ENCODE measurements at places on chromosomes 13 and 19.

DNA sequence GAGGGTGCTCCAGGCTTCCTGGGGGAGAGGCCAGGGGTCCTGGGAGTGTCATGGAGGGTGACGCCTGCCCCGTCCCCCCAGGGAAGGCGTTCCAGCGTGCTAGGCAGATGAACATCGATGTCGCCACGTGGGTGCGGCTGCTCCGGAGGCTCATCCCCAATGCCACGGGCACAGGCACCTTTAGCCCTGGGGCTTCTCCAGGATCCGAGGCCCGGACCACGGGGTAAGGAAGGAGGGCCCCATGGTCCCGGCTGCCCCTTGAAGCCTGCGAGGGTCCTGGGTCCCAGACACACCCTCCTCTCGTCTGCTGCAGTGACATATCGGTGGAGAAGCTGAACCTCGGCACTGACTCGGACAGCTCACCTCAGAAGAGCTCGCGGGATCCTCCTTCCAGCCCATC lies 11.4 kb downstream of the PTGER1 start:
- DNase-seq, result no peak

- DNase-seq, result no peak
Measured at GRCh38 chr19:19077103-19077502, 13.3 kb downstream of the SLC25A42 start.

GRCh38 chr13:101967781-101968180 lies 434.1 kb downstream of the FGF14 start:
- no peak for DNase-seq

- no peak for DNase-seq
Measured at GRCh38 chr13:44668688-44669087, 92.6 kb upstream of the TSC22D1 start.

GRCh38 chr13:31880851-31881494 lies 141.6 kb downstream of the RXFP2 start:
- DNase-seq, result no peak

GRCh38 chr13:22017226-22017625 lies 346.4 kb downstream of the FGF9 start:
- no peak for DNase-seq

- DNase-seq, result no peak
Measured at GRCh38 chr13:98927951-98928927, 49.6 kb downstream of the DOCK9 start.

GRCh38 chr19:1933244-1933643 lies 7.7 kb upstream of the CSNK1G2 start:
- DNase-seq, result no peak

DNA sequence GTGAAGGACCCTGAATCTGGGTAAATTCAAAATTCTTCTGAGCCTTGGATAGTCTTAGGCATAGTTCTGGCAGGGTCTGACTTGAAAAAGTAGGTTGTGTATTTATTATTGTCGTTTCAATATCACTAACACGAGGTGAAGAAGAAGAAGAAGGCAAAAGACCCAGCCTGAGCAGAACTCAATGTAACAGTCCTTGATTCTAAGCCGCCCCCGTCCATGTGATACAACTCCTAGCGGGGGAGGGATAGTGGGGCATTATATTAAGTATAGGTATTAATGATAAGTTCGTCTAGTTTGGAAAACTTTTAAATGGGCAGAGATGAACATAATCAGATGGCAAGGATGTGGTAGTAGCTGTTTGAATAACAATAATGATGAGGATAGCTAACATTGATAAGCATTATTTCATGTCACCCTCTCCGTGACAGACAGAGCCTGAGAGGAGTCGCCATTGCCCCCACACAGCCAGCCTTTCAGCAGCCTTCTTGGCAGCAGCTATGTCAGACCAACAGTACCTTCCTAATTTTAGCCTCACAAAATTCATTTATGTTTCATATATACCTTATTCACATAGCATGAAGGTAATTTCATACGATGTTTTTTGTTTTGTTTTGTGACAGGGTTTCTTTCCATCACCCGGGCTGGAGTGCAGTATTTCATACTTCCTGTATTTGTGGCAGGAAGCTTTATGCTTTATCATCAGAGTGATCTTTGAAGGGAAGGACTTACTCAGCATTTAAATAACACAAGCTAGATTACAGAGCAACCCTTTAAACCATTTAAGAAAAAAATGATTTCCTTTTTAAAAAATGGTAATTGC lies 64.4 kb upstream of the NPAS1 start:
- DNase-seq, result no peak

DNA sequence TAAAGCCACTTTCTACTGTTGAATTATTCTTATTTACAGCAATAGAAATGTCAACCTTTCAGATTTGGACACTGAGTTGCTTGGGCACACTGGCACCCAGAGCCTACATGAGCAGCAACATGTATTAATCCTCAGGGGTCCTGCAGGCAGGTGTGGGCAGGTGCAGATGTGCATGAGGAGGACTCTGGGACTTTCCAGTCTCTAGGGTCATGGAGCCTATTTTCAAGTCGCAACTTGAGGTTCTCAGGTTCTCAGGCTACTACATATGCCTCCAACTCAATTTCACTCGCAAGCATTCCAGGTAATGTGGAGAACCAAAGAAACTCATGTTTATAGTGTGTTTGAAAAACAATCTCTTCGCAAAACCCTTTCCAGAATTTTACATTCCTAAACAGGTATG lies 73.2 kb downstream of the STARD13 start:
- DNase-seq, result no peak

- DNase-seq, result no peak
Measured at GRCh38 chr13:113135281-113135760, 12.7 kb downstream of the F10 start.

- no peak for DNase-seq
Measured at GRCh38 chr13:73035660-73036059, 23.1 kb upstream of the KLF5 start.

DNA sequence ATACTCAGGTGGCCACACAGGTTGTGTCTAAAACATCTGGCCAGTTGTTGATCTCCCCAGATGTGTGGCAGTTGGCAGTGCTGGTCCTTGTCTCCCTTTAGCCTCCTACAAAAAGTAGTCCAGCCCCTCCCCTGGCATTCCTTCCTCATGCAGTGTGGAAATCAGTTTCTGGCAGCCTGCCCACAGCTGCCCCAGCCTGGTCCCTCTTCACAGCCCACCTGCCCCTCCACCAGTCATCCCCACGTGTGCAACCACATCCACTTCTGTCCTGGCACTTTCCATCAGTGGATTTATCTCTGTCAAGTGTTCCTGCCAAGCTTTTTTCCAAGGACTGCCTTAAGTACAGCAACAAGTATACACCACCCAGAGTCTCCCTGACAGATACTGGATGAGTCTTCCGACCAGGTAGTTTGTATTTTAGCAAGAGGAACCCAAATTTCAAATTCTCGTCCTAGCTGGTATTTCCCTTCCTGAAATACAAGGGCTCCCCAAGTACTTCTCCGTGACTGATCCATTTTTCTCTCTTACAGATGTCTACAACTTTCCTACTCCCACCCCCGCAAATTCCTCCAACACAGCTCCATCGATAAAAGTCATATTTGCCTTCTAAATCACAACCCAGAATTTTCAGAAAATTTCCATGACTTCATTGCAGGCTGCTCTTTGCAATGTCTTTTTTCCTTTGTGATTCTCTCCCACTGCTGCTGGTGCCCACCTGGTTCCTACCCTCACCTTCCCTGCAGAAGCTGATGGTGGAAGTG lies 313.5 kb downstream of the FOXO1 start:
- DNase-seq, result peak; percentile 24

DNA sequence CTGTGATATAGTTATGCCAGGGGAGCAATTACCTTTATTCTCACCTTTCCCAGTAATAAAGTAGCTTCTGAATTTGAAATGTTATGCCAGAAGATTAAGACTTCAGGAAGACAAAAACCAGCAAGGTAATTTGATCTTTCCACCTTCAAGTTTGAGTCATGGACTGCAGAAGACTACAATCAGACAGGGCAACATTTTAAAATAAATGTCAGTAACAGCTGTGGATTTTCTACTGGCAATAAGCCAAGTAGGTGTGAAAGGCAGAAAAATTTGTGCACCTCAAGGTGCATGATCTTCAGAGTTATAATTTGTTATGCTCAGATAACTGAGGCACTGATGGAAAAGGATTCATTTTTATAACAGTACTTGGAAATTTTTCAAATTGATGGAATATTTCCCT lies 54.9 kb downstream of the SLITRK1 start:
- DNase-seq, result no peak

GRCh38 chr19:40650749-40651305 lies 39.6 kb downstream of the NUMBL start:
- no peak for DNase-seq

DNA sequence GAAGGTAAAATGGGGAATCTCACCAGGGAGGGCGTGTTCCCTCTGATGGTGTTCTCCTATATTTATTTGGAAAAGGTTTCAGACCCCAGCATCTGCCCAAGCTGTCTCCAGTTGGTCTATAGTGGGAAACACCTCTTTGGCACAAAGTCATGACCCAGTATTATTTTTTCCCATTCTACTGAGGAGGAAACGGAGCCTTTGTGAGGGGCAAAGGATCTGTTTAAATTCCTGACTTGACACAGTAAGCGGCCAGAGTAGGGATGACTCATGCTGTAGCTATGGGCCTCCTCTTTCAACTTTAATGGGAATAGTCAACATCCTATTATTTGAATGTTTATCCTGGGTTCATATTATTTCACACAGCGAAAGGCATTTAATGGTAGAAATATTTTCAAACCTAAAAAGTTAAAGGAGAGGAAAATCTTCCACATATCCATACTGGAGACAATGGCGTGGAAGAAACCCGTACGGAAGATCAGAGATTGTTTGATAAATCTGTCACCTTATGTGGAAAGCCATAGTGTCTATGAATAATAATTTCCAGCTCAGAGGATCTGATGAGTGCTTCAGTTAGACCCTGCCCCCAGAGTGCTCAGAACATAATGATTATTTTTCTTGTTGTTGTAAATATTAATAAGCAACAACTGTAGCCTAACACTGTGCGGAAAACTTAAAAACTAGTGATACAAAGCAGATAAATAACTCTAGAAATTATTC lies 126.0 kb downstream of the FOXO1 start:
- no peak for DNase-seq

- DNase-seq, result no peak
Measured at GRCh38 chr13:86020351-86021002, 221.3 kb upstream of the SLITRK6 start.

GRCh38 chr13:34571716-34572115 lies 370.4 kb upstream of the NBEA start:
- no peak for DNase-seq

- peak; percentile 81 for DNase-seq
Measured at GRCh38 chr19:6632002-6632621, 37.8 kb downstream of the TNFSF14 start.

GRCh38 chr13:38980750-38981078 lies 9.9 kb downstream of the STOML3 start:
- DNase-seq, result no peak

DNA sequence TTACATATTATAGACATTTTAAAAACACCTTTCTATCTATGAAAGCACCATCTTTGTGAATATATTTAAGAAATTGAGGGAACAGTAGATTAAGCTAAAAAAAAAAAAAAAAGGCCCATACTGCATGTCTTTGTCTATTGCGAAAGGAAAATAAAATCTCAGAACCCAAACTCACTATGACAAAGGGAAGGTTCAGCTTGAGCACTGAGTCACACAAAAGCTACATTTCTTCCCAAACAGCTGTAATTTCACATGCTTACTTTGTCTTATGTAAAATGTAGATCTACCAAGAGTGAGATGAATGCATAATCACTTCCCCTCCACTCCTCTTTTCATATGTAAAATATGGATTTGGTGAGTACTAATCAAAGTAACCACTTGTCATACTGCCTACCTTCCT lies 640.1 kb upstream of the KLF12 start:
- no peak for DNase-seq

DNA sequence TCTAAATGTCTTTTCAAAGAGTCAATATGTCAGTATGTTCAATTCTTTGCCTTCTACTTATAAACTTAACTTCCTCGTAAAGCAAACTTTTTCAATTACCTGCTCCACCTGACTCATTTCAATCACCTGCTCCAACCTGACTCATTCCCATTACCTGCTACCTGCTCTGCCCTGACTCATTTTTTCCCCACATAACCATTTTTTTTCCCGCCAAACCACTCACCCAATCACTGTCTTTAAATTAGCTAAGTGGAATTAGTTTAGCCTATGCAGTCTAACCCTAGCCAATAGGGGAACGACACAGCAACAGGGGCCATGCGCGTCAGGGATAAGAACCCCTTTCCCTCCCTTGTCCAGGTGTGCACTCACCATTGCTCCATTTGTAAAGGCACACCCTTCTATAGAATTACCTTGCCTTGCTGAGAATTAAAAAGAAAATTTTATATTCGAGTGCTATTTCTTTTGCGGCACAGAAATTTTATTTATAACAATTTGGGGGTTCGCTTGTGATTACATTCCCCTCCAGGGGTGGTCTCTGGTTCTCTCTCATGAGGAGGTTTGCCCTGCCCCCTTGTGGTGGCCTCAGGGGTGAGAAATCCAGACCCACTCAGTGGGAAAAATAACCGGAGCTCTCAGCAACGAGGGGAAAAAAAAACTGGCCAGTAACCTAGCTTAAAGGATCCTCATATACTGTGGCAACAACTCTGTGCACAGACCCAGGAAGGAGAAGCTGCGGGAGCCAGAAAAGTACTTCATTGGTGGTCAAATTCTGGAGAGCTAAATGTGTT lies 193.1 kb downstream of the ZNF486 start:
- DNase-seq, result peak; percentile 51

GRCh38 chr19:47644199-47644598 lies 35.3 kb downstream of the BICRA start:
- DNase-seq, result no peak

DNA sequence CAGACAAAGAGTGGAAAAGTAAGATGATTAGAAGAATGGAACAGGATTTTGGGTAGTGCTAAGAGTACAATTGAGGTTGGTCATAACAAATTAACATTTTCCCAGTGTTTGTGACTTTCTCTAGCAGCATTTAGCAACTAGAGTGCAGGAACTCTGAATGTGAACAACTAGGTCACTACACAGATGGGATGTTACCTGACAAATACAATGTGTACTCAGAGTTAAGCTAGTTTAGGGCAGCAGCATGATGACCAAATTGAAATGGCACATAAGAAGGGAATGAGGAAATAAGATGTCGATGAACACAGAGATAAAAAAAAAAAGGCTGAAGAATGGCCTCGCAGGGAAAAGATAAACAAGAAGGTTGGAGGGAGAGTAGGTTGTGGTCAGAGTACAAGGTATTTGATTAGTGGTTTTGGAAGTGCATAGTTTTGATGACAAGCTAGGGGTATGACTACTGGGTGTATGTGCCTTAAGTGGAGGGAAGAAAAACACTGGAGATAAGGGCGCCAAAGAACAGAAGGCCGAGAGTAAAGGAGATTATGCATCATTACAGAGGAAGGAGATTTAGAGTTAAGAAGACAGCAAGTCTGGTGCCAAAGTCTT lies 381.1 kb downstream of the FGF14 start:
- no peak for DNase-seq

GRCh38 chr13:20495087-20496023 lies 30.3 kb downstream of the CRYL1 start:
- peak; percentile 76 for DNase-seq
